ENCODE measurements at places on chromosomes 1 and 21.

DNA sequence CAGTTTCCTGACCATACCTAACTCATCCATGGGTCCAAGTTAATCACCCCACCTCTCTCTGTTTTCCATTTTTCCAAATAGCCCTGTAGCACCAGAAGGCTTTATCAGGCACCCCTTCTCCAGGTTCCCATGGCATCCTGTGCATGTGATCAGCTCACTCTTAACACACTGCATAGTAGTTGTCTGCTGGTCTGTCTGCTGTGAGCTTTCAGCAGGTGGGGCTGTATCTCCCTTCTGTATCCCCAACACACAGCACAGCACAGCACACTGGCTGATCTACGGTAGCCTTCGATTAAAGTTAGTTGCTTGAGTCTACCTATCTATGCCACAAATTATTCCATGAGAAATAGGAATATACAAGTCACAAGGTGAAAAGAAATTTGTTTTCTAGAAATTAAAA, 54.3 kb upstream of the C1orf198 start:
- H3K27ac ChIP-seq = no peak overlapping the region
- H3K4me3 ChIP-seq = no peak overlapping the region
- DNase-seq = no peak

GRCh38 chr1:201734786-201735185, 94.2 kb upstream of the IPO9 start:
- peaks cover 26% of the 10 kb centered on the region for H3K4me1 ChIP-seq
- DNase-seq = no peak
- no peaks in the 10 kb centered on the region for H3K36me3 ChIP-seq
- no peak overlapping the region for H3K27ac ChIP-seq
- H3K27me3 ChIP-seq = no peaks in the 10 kb centered on the region

- no peak overlapping the region for H3K27ac ChIP-seq
- no peak for DNase-seq
- H3K27me3 ChIP-seq = no peaks in the 10 kb centered on the region
Observed at GRCh38 chr1:189463166-189463565, 1014.5 kb downstream of the BRINP3 start.

- H3K27me3 ChIP-seq = no peaks in the 10 kb centered on the region
- peak; percentile 72 for DNase-seq
- peaks cover 54% of the 10 kb centered on the region for H3K4me1 ChIP-seq
- H3K27ac ChIP-seq = no peak overlapping the region
Observed at GRCh38 chr1:39410915-39411436, 80.5 kb upstream of the BMP8A start.

GRCh38 chr1:51792864-51793263, 85.7 kb downstream of the NRDC start:
- H3K4me3 ChIP-seq = no peak overlapping the region
- H3K36me3 ChIP-seq = peaks cover 99% of the 10 kb centered on the region
- H3K27me3 ChIP-seq = no peaks in the 10 kb centered on the region
- peak overlapping the region; percentile 33 for H3K27ac ChIP-seq
